AG09319 (cell line): ENCODE measurements at places on chromosomes 12 and 14.

GRCh38 chr12:46303039-46303666 lies 34.3 kb upstream of the SLC38A1 start:
- DNase-seq: no peak

DNA sequence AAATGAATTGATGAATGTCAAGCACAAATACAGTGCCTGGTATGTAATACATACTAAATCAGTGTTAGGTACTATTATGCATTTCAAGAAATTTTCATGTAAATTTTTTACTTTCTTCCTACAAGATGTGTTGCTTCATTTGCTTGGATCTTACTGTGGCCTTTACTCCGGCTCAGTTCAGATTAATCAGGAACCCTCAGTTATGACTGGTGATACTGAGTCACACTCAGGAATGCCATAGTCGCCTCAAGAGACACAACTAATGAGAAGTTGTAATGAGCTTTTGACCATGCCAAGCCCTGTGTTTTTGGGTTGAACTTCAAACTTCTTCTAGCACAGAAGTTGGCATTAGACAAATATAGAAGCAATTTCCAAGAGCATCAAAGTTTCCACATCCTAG lies 96.0 kb downstream of the TGFB3 start:
- no peak for DNase-seq

GRCh38 chr12:116066381-116067230 lies 210.9 kb downstream of the MED13L start:
- DNase-seq: no peak

DNA sequence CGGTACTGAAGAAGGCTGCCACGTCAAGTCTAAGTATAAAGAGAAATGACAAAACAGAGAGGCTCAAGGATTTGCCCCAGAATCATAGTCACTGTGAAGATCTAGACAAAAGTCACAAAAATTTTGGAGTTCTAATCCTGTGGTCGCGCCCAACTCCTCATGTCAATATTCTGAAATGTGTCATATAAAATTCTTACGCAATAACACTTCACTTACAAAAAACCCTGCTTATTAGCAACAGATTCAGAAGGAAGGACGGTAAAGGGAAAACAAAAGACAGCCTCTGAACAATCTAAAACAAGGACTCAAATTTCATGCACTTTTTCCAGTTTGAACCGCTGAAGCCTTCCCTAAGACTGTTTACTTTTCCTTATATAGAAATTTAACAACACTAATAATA lies 94.7 kb downstream of the TSPAN8 start:
- no peak for DNase-seq

DNA sequence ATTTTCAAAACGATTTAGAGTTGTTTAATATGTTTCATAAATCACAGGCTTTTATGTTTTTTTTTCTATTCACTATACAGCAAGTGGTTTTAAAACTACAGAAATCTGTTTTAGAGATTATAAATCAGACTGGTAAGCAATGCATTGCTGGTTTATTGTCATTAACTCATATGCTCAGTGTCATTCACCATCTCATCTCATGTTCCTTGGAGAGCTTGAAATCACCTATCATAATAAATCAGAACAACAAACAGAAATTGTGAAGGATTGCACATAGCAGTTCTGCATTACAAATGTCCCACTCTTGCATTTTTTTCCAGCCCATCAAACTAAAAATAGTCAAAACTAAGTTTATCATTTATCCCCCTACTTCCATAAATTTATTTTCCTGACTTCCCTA lies 470.8 kb downstream of the FSCB start:
- no peak for DNase-seq

- DNase-seq: no peak
These were observed 17.3 kb downstream of the SART3 start for GRCh38 chr12:108543652-108544051.

- no peak for DNase-seq
These were observed 37.7 kb downstream of the GYS2 start for GRCh38 chr12:21566907-21567394.

- DNase-seq: no peak
These were observed 2.2 kb downstream of the GPATCH2L start for GRCh38 chr14:76153919-76154318.

DNA sequence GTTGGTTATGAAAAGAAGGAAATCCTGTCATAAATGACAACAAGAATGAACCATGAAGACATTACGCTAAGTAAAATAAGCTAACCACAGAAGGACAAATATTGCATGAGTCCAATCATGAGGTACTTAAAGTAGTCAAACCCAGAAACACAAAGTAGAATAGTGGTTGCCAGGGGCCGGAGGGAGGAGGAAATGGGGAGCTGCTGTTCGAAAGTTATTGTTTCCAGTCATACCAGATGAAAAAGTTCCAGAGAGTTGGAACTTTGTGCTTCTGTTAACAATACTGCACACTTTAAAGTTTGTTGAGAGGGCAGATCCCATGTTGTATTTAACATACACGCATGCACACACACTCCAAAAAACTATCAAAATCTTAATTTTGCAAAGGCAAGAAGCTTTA lies 69.3 kb downstream of the COCH start:
- DNase-seq: no peak

GRCh38 chr12:53624458-53624857 lies 1.7 kb downstream of the ATF7 start:
- DNase-seq: no peak

GRCh38 chr12:25100194-25101091 lies 94.5 kb downstream of the DNAI7 start:
- no peak for DNase-seq

- no peak for DNase-seq
These were observed 6.9 kb downstream of the ZBTB39 start for GRCh38 chr12:56999456-56999855.

DNA sequence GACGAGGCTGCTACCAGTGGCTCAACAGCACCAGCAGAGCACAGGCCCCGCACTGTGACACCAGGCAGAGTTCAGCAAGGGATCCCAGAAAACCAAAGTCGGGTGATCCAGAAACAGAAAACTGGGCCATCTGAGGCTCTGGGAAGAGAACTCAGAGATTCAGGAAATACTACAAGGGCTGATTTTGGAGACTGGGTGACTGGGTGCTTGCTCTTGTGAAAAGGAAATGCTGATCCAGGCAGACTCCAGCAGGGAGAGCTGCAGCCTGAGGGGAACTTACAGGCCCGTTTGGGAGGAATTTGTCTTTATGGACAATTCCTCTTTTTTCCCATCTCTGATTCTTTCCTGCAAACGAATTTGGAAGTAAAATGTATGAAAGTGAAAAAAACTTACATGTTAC lies 28.2 kb downstream of the FOXN3 start:
- DNase-seq: no peak

DNA sequence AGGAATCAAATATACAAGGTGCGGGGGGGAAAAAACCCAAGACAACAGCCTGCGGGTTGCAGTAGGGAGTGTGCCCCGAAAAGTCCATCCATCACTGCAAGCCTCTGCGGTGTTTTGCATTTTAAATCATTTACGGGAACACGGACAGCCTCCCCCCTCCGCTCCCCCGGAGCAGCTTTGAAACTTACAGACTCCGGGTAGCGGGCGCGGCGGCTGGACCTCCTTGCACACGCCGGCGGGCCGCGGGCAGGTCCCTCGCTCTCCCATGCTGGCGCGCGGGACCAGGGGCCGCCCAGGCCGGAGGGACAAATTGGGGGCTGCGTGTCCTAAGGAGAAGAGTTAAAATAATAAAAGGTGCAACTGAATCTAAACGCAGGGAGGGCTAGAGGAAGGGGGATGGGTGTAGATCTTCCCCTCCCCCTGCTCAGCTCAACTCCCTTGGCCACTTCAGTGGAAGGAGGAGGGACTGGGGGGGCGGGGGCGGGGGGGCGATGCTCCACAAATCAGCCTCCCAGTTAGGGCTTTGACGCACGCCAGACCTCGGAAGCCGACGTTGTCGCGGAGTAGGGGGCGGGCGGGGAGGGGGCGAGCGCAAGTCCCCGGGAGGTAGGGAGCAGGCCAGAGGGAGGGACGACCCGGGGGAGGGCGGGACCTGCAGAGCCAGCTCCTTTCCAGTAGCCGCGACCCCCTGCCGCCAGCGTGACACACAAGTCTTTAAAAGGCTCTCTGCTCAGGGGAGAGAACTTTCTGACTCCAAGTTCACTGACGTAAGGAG lies at the start of gene KCNJ8:
Gene KCNJ8, minus strand, starts transcription at position 349 of the 775 bp plus-strand sequence. CDS start 1,090 bp downstream, outside the sequence.
- no peak for DNase-seq

DNA sequence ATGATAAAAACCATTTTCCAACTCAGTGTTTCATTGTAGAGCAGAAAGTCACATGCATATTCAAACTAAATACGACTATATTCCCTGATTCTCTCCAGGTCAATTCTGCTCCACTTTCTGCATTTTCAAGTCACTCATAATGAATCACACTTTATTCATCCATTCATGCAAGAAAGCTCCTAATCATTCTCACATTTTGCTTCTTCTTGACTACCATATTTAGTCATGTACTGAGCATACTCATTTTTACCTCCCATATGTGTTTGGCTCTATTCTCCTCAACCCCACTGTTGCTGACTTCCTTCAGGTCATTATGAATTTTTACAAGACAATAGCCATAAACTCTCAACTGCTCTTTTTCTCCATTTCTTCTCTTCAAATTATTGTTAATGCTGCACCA lies 43.4 kb upstream of the PIK3C2G start:
- DNase-seq: no peak
